ENCODE measurements at places on chromosomes 7 and 10.

DNA sequence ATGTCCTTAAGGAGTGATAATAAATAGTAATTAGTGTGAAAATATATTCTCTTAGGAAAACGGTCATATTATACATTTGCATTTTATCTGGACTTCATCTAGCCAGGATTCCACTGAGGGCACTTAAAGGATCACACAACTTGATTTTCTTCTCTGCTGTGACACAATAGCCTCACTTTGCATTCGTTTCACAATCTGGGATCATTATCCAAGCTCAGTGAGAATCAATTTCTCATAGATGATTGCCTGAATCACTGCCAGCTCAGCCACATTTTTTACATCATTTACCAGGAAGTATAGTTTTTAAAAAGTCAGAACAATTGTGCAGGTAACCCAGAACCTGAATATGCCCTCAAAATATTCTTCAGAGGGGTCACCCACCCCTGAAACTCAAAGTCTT is 68.9 kb downstream of the PTPRZ1 start:
- DNase-seq = no peak

DNA sequence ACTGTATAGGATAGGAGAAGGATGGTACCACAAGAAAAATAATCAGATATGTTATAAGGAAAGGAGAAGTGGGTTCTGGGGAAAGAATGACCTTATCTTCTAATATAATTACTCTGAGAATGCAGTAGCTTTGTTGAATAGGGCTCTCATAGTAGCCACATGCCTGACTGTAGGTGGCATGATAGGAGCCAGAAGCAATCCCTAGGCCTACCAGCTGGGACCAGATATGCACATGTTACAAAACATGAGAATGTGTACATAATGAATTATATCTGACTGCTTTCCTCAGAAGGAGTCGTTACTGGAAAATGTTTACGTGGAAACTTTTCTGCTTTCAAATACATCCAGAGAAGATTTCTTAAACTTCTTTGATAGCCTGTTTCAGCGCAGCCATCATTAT is 53.2 kb upstream of the FAM3C start:
- DNase-seq = no peak

DNA sequence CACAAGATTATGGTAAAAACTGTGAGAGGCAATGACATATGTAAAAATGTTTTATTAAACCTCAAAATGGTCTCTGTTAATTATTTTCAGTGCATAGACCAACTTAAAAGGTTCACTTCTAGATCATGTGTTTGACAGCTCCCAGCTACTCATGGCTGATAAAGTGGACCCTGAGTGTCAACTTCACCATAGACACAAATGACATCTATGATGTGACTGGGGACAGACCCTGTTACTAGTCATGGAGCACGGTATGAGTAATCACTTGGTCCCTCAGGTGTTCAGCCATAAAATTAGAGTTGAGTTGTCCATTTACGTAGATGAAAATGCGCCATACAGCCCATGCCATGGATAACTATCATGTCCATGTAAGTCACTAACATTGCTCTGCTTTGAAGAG is 199.8 kb downstream of the ZNF365 start:
- no peak for DNase-seq

GRCh38 chr7:16021851-16022250 is 335.4 kb upstream of the MEOX2 start:
- DNase-seq = no peak

DNA sequence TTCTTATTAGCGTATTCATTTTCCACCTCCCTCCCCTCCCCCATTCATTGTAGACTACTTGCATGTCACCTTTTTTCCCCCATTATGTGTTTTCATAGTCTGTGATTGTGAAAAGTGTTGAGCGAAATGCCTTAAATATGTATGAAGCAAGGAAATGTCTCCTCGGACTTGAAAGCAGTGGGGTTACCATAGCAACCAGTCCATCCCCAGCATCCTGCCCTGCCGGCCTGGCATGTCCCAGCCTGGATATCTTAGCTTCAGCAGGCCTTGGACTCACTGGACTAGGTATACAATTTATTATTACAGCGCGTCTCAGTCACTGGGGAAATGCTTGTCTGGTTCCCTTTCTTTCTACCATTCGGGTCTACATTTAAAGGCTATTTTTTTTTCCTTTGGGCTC is 283.6 kb downstream of the BICC1 start:
- no peak for DNase-seq

DNA sequence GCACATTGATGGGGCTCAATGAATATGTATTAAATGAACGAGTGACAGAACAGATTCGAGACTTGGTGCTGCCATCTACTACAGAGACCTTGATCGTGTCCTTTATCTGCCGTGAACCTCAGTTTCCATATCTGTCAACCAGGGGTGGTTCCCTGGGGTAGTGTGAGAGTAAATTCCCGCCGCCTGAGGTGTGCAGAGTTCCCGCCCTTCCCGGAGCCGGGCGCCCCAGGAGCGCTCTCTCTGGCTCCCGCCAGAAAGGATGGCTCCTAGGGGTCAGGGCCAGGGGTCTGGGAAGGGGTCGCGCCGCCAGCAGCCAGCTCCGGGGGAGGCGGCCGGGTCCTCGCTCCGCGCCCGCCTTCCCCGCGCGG is 333 bp upstream of the PLCE1 start:
- DNase-seq = no peak

- DNase-seq = no peak
These were observed 76.7 kb downstream of the ANK3 start for GRCh38 chr10:60312818-60313588.

- no peak for DNase-seq
These were observed 205.2 kb downstream of the STK31 start for GRCh38 chr7:23915236-23915635.

DNA sequence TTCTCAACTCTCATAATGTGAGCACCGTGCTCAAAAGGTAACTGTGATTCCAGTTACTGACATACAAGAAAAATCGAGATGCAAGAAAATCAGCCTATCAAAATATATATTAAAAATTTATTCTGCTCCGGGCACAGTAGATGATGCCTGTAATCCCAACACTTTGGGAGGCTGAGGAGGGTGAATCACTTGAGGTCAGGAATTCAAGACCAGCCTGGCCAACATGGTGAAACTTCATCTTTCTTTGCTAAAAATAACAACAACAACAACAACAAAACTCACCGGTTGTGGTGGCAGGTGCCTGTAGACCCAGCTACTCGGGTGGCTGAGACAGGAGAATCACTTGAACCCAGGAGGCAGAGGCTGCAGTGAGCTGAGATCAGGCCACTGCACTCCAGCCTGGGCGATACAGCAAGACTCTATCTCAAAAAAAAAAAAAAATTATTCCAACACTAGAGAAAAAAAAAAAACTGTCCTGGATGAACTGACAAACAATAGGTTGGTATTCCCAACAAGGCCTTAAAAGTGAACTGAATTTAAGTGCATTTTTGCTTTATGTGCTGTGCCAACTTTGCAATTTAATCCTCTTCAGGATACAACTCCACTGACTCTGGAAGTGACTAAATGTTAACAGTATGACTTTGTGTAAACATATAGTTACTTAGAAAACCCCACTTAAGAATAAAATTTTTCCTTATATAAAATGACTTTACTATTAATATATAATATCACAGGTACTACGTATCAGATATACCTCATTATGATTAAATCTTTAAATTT is 51.1 kb downstream of the JMJD1C start:
- DNase-seq = no peak

GRCh38 chr10:25815236-25815635 is 118.8 kb upstream of the MYO3A start:
- no peak for DNase-seq

DNA sequence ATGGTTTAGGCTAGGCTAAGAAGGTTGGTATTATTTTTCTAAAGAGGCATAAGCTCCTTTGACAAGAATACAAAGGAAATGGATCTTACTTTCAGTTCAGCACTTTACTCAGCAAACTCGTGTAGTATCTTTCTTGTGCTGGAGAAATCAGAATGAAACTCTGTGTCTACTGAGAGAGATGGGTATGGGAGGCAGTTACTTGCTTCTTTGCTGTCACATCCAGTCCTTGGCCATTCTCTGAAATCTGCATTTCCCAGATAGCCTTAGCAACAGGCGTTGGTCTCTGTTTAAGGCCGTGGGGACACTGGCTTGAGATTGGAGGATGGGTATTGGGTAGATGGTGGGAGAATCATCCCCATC is 180.5 kb downstream of the NRP1 start:
- DNase-seq = no peak

GRCh38 chr10:13395540-13395939 is 47.4 kb upstream of the SEPHS1 start:
- DNase-seq = no peak

GRCh38 chr10:127882801-127883459 is 9.8 kb downstream of the CLRN3 start:
- DNase-seq = no peak

- DNase-seq = no peak
These were observed 282.2 kb upstream of the GALNT17 start for GRCh38 chr7:70849580-70850235.

DNA sequence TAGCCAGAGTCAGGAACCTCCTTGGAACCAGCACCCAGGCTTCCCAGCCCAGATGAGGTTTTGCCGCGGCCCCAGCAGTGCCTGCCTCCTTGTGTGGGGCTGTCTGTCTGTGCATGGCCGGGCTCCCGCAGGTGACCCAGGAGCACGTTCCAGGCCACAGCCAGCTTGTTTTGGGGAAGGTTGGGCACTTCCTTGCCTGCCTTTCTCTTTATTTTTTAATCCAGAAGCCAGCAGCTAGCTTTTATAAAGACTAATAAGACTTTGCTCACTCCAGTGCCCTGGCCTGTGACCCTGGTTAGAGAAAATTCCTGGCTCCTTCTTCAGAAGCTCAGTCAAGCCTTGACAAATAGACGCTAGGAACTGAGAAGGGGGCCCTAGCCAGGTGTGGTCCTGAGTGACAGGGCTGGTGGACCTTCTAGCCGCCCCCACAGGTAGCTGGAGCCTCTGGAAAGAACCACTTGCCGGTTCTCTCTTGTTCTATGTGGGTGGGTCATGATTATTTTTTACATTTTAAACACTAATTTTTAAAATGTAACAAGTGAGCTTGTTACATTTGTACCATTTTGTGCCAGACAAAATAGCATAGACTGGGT is 837 bp downstream of the SLC29A3 start:
- DNase-seq = no peak
